ENCODE measurements at places on chromosomes 7 and 10.
A peak's percentile ranks its signal among the peaks of the same experiment; 100 is the strongest.

GRCh38 chr10:123891144-123892071 lies at the start of gene CPXM2:
Gene CPXM2 (minus strand): TSS chr10:123891807. CDS start chr10:123891659, 148 bp downstream.
- no peak for DNase-seq

- no peak for DNase-seq
These were observed 81.3 kb downstream of the INSYN2A start for GRCh38 chr10:127115100-127115499.

DNA sequence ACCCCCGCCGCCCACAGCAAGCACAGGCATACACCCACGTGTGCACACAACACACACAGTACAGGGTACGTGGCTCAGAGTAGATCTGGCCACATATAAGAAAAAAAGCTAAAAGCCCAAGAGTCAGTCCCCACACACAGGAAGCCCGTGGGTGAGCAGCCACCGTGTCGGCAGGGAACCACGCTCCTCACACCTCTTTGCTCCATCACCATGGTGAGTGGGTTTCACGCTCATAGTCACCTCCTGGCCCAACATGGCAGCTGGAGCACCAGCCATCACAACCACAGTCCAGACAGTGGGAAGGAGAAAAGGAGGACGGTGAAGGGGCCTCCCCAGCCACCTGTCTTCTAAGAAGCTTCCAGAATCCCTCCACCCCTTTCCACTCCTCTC lies 76.0 kb upstream of the PDGFA start:
- DNase-seq = no peak

DNA sequence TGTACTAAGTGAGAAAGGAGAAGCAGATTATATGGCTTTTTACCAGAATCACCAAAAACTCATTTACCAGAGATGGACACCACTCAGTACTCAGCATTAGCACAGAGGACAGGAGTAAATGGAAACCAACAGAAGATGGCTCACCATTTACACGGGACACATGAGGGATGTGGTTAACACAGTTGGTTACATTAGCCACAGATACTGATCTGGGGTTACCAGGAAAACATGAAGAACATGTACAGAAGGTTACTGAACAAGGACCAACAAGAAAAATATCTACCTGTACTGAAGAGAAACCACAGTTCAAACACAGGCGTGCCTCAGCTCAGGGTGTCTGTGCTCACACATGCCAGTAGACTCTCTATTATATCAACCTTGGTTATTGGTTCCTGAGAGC lies 1285.8 kb upstream of the SORCS1 start:
- no peak for DNase-seq

GRCh38 chr7:106346678-106347217 lies 62.0 kb upstream of the NAMPT start:
- DNase-seq = no peak

DNA sequence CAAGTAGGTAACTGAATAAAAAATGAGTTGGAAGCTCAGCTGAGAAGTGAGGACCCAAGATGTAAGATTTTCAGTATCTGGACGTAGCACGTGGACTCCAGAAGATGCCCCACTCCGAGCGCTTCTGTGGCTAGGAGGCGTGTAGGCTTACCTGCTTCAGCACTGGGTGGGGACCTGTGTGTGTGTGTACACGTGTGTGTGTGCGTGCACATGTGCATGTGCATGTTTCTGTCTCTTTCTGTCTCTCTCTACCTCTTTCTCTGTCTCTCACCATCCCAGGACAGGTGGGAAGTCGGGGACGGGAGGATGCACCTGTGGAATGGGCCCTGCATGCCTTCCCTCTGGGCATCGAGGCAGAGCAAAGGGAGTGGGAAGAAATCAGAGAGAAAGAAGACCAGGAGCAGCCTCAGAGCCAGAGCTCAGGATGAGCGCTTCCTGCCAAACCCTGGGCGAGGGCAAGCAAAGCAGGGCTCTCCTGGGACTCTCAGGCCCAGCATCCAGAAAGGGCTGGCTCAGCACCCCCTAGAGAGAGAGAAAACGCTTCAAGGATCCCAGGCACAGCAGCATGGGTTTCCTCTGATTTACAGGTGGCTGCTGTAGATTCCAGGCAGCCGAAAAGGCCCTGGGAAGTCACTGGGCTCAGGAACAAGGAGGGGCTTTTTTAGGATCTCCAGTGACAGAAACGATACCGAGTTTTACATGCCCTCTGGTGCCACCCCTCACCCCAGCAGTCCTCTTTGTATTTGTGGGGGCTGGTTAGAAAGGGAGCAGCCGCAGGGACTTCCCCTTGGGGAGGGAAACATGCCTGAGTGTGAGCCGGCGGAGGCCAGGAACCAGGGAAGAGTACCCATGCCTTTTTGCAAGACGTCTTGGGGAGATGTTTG lies 28.5 kb downstream of the CXCL12 start:
- DNase-seq = no peak

DNA sequence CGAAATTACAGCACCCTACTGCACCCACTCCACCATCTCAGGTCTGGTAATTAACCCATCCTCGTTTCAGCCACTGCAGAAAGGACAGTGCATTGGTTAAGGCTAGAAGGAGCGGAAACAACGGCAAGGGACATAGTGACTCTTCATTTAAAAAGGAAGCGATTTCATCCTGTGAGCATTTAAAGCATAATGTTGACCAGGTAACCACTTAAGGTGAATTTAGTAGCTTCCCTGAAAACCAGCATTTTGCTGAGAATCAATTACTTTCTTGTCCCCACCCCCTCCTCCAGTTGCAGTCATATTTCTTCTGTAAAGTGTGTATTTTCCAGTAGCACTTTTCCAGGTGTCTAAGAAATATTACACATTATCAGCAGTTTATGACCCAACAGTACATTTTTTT lies 821 bp upstream of the JAZF1 start:
- no peak for DNase-seq

GRCh38 chr10:120521880-120522279 lies 64.9 kb downstream of the PLPP4 start:
- no peak for DNase-seq

GRCh38 chr7:2444476-2444875 lies 31.7 kb downstream of the GRIFIN start:
- DNase-seq = peak; percentile 27

DNA sequence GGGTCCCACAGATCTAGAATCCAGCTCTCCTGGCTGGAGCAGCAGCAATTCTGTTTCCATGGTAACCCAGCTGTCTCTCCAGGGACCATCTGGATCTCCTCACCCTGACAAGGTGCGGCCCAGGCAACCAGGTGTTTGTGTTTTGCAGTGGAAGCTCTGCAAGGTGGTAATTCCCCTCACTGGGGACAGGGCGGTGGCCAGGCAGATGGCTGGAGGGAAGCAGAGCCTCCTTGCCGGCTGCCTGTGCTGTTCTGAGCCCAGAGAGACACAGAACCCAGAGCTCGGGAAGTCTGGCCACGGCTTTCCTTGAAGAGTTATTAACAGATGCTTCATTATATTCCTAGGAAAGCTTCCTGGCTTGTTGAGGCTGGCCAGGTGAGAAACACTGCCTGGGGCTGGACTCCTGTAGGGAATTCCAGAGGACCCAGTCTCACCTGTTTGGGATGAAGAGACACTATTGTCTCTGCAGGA lies 118.2 kb upstream of the PPIF start:
- DNase-seq = no peak

DNA sequence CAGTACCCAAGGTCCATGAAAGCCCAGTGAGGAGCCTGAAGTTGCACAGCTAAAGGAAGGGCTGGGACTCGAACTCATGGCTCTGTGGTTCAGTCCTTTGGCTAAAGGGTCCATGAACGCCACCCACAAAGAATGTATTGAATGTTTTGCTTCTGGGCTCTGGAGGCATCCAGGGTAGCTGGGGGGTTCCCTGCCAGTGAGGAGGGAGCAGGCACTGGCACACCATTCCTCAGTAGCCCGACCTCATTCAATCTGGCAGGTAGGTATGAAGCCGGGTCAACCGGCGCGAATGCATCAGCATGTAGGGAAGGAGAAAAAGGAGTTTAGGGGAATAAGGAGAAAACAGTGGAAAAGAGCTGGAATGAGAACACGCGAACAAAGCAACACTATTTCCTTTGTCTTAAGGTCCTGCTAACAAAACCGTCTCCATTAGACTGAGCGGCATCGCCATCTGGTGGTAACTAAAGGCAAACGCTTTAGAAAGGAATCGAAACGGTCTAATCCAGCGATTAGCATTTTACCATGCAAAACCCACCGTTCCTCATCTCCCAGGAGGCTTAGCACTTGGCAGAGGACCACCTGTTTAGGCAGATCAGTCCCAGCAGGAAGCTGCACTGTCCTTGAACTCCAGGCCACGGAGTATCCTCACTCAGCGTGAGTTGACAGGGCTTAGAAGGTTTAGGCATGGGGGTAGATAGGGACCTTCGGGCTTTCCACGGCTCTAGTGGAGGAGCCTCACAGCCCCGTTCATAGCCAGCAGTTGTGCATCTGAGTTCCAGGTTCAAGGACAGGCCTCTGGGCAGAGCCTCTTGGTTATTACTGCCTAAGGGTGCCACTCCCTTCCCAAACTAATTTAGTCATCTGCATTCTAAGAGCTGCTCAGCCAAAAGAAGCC lies 122.8 kb downstream of the UBE2H start:
- DNase-seq = peak; percentile 49

DNA sequence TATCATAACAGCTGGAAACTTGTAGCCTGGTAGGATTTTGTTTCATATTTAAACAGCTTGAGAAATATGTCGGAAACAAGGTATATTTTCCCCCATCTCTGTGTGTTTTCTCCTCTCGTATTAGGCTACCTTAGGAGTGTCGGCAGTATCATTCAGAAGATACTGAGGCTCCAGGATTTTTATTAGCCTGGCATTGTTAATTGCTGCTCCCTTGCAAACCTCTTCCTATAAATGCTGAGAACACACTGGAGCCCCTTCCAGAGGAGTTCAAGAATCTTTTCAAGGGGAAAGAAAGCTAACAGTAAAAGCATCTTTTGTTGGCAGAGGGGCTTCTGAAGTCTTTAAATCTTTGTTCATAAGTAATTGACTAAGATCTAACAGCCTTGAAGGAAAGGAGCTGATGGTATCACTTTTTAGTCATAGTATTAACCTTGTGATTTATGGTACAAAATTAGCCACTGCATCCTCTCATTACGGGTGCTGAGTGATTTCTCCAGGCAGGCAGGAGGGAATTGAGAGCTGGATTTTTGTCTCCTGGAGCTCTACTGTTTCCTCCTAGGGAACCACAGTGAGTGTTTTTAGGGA lies 998.7 kb downstream of the LRMDA start:
- DNase-seq = no peak

- DNase-seq = no peak
These were observed 535.6 kb upstream of the GHITM start for GRCh38 chr10:83603708-83604107.

DNA sequence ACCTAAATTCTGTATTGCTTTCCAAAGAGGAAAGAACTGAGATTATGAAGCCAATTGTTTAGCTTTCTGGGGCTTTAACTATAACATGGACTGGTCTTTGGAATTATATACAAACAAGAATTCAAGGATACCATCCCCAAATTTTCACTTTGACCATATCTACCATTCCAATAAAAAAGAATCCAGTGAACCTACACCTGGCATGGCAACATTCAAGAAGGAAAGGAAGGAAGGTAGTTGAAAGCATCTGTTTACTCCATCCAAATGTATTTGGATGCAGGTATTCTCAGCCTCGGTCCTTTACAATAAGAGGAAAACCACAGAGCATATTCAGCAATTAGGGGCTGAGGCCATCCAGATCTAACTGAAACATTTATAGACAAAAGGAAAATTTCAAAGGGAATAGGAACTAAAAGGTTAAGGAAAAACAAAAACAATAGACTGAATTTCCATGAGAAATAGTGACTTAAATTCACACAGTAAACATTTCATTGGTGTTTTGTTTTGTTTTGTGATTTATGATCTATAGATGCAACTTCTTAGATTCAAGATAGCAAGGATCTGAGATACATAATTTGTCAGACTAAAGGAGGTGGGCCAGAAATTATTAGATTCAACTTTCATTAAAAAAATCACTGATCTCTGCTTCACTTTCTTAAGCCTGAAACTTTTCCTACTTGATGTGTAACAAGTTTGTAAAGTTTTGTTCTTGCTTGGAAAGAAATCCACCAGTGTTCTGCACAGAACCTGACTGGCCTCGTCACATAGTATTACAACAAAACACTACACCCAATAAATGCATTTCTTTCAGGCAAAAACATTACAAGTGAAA lies 12.7 kb downstream of the SKIDA1 start:
- DNase-seq = no peak

DNA sequence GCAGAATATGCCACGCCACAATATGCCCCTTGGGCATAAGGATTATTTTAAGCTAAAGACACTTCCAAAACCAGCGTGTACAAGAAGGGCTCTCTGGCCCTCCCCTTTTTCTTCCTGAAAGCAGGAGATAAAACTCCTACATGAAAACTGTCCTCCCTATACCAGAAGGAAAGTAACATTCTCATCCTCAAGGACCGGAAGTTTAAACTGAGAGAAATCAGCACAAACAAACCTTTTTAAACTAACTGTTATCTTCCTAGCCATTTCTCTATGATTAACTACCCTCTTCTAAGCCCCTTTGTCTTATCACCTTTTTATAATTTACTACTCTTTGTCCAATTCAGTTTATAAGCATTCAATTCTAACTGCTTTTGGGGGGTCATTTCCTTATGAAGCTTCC lies 16.4 kb upstream of the RAPGEF5 start:
- DNase-seq = no peak

- DNase-seq = no peak
These were observed 169.6 kb downstream of the CCSER2 start for GRCh38 chr10:84497978-84498377.

DNA sequence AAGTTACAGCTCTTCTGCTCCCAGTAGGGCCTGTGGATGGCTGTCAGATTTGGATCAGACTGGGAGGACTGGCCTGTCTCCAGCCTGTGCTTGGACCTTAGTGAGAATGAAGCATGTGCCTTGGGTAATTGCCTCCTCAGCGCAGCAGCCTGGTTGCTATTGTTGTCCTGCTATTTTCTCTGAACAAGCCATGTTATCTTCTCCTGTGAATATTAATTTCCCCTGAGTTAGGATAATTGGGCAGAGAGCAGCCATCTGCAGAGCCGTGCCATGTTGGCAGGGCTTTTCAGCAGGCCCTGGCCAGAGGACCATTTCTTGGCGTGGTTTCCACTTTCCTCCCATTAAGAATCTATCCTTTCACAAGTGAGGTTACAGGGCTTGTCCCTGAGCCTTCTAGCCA lies 497.3 kb downstream of the SORCS3 start:
- no peak for DNase-seq

GRCh38 chr7:55532150-55532917 lies 40.0 kb downstream of the VOPP1 start:
- DNase-seq = no peak

DNA sequence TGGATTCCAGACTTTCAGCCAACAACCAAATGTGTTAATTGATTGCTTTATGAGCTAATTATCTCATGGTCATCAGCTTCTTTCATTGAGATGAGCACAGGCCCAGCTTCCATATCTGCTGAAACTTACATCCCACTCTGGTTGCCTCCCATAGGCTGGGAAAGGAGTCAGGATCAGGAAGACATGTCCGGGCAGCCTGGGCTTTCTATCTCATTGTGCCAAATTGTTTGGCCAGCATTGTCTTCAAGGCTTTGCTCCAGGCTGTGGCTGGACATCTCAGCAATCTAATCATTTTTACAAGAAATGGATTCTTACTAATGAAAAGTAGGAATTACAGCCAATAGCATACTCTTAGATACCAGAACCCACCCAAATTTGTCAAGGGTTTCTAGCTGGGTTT lies 295.2 kb downstream of the CXCL12 start:
- DNase-seq = no peak

GRCh38 chr10:85548034-85548433 lies 818.6 kb downstream of the GRID1 start:
- DNase-seq = no peak
